ENCODE measurements at places on chromosomes 1 and 21.

DNA sequence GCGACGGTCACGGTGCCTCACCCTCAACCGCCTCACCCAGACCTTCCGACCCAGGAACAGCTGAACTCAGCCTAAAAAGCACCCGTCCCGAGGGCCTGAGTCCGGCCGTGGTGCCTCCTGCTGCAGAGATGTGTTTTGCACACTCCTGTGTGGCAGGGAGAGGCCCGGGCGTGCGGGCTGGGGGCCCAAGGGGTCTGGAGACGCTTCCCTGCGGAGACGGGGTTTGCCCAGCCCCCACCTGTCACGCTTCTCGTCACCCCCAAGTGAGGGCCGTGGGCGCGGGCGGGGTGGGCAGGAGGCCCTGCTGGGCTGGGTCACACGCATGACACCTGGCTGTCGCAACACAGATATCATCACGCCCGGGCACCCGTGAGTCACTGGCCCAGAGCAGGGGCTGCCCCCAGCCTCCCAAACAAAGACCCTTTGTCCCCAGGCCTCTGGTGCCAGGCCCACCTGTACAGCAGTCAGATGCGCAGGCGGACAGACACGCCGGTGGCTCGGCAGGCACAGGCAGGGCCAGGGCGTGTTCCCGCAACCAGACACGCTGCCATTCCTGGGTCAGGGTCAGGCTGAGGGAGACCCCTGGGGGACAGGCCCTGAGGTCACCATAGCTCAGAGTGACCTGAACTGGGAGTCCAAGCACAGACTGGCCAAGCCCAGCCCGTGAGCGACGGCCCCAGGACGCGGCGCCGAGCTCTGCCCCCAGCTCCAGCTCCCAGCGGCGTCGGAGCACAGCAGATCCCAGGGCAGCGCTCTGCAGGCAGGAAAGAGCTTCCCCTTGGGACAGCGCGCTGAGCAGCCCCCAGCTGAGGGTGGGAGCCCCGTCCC, 6.1 kb downstream of the B3GALT6 start:
- no peak for DNase-seq

DNA sequence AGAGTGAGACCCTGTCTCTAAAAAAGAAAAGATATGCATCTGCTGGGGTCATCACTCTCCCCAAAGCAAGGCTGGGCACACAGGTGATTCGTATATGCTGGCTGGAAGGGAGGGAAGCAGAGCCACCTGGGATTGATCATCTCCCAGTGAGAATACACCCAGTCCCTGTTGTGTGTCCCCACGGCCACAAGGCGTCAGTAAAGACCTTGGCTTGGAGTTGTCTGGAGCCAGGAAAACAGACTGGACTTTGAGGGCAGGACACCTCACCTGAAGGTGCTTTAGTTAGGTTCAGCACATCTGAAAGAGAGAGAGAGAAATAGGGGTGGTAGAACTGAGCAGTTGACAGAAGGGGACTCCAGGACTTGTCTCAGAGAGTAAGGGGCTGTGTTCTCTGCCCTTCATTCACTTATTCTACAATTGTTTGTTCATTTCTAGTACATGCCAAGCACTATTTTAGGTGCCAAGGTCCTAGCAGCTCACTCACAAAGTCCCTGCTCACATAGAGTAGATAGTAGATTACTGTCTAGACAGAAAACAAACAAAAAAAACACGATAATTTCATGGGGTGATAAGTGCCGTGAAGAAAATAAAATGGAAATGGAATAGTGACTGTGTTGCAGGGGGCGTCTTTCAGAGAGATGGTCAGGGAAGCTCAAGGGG, 13.5 kb downstream of the CITED4 start:
- no peak for DNase-seq

DNA sequence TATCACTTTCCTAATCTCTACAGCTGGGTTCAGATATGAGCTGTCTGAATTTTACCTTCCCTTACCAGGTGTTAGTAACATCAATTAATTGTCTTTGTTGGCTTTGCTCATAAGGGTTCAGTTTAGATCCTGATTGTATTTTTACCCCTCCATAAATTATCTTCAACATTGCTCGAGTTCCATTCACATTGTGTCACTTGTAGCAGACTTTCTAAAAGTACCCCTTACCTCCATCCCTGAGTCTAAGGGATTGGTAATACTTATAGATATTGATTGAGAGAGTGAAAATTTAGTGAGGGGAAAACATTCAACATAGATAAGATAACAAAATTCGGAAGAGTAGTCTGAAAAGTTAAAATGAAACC, 7.3 kb downstream of the RASAL2 start:
- no peak for DNase-seq

- no peak for DNase-seq
Measured at GRCh38 chr1:67724928-67725560, 40.0 kb downstream of the GADD45A start.

DNA sequence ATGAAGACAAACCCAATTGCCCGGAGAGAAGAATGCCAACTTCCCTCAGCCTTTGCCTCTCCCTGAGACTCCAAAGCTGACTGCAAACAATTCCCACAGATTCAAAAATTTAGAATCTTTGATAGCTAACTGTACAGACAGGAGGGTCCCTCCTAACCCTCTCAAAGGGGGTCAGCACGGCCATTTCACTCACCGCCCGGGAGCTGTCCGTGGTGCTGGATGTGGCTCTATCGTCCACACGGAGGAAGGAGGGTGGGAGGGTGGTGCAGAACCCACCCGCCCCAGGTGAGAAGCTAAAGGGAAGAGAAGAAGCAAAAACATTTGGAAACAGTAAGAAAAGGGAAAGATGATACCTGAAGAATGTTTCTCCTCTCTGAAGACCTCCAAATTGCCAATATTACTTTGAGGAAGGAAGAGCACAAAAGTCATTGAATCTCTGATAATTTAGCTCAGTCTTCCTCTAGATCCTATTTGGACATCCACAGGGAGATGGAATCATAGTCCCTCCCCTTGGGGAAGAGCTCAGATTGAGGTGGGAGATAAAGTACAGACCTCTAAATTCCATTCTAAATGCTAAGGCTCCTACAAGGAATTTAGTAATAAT, 45.6 kb downstream of the RHBG start:
- DNase-seq = no peak

- DNase-seq = no peak
Measured at GRCh38 chr1:64173336-64173940, 30.0 kb upstream of the UBE2U start.

DNA sequence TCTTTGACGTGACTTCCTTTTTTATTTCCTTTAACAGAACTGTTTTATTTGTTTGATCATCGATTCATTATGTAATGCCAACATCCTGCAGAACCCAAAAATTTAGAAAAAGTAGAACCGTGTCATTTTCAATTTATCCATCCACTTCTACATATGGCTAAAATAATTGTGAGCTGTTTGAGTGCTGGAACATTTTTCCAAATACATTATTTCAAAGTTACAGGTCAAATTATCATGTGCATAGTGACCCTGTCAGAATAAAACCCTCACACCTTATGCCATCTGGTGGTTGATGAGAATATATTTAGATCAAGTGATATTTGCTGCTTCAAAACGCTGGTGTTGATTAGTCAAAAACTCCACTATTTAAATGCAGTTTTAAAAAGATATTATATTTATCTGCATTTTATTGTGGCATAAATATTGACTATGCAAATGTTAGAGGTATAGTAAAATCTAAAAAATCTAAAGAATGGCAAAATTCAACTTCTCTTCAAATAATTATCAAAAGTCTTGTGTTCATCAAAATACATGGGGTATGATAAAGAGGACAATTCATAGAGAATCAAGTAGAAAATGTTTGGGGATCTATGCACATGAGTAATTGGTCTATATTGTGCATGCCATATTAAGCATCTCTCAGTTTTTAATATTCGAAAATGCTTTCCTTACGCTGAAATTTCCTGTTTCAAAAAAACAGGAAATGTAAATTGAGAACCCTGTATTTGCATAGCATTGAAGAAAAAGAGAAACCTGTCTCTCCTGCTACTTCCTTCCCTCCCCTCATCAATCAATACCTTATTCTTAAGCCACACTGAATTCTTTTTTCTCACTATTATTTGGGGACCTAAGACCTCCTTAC, 39.7 kb downstream of the UBE2U start:
- no peak for DNase-seq

GRCh38 chr1:27878039-27878438, 5.7 kb downstream of the THEMIS2 start:
- no peak for DNase-seq

GRCh38 chr1:214573386-214574318, 22.2 kb upstream of the PTPN14 start:
- no peak for DNase-seq

GRCh38 chr1:166193057-166193698, 26.4 kb upstream of the FAM78B start:
- DNase-seq = no peak

DNA sequence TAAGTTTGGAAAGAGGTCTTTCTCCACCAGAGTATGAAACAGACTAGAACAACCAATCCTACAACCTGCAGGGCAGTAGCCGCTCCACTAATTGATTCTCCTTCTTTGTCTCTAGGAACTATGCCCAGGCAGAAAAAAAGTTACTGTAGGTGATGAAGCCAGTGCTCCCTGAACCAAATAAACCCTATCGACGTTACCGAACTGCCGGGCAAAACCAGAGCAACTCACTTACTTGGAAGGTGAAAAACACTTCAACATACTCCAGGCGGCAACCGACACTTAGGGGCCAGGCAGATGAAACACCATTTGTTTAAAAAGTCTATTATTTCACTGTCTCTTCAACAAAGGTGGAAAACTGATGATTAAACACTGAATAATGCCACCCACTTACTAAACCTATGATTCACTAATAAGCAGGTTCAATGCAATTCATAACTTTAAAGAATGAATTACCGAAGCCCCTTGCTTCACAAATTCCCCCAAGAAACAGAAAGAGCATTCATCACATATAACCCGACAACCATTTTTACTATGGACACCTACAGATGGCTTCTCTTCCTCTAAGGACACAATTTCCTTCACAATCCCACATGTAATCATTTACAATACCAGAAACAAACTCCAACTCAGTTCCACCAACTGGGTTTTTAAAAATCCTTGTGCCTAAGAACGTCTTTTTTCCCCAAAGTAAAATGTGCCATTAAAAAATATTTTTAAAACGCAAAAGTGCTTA, 1.6 kb downstream of the NRIP1 start:
- DNase-seq = no peak

GRCh38 chr1:170619241-170620028, 44.5 kb upstream of the PRRX1 start:
- DNase-seq = no peak

GRCh38 chr1:152481869-152482664, 28.5 kb upstream of the LCE5A start:
- DNase-seq = no peak

- DNase-seq = no peak
Measured at GRCh38 chr1:234893725-234894630, 234.7 kb downstream of the TOMM20 start.

DNA sequence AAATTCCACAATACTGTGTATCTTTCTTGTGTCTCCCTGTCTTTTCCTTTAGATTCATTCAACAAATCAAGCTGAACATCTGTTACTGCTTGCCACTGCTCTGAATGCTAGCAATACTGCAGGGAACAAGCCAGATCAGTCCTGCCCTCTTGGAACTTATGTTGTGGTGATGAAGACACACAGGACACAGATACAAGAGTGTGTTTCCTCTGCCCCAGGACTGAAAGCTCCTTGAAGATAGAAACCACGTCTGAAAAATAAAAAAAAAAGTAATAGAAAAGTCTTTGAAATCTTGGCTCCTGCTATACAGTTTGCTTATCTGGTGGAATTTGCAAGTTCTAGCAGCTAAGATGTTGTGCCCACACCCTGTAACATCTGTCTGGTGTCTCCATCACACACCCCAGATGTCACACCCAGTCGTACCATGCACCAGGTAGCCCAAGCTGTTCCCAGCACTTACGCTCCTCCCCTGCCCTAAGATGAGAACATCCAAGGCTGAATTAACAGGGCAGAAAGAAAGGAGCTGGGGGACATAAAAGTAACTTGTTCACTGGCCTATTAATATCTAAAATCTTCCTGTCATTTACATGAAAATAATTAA, 80.2 kb upstream of the GALNT2 start:
- DNase-seq = no peak

- no peak for DNase-seq
Measured at GRCh38 chr1:183110326-183110880, 75.7 kb upstream of the LAMC2 start.

DNA sequence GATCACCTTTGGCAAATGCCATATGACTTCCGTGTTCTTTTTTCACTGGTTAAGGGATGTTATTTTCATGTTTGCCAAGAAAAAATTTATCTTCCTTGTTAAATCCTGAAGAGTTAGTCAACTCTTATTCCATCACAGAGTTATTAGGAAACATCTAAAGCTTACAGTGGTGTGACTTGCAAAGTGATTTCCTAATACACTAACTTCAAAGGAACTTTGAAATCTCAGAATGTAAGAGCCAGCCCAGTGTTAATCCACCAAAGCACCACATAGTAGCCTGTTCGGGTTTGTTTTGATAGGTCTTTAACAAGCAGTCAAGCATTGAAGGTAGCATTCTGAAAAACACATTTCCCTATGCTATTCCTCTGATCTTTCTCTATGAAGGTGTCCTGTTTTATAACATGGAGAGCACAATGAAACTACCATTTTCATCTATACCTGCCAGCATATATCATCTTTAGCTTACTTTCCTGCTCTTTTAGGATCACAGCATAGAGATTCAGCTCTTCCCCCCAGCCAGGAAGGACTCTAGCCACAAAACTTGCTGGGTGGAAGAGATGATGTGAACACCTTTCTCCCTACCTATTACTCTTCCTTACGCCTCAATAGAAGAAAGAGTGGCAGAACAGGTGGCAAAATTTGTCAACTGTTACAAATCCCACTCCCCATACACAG, 82.4 kb upstream of the MAGI3 start:
- DNase-seq = no peak

- DNase-seq = no peak
Measured at GRCh38 chr1:7650801-7651200, 120.3 kb upstream of the VAMP3 start.

DNA sequence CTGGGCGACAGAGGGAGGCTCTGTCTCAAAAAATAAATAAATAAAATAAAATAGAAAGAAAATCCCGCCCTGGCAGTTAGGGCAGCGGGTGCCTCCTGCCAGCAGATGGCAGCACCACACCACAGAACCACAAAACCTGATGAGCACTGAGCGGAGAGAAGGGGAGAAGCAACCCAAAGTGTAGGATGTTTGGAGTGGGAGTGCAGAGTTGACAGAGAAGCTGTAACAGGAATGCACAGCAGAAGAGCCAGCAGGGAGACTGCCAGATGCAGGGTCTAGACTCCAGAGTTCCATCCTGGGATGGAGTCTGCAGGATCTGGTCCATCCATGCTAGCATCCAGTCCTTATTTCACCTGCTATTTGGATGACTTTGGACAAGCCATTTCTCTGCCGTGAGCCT, 29.7 kb upstream of the KIRREL1 start:
- DNase-seq = no peak

GRCh38 chr1:200147742-200148141, 120.2 kb downstream of the NR5A2 start:
- no peak for DNase-seq

- DNase-seq = no peak
Measured at GRCh38 chr1:198186916-198187580, 30.2 kb downstream of the NEK7 start.

Data from stimulated activated CD4-positive, alpha-beta T cell treated with anti-CD3 and anti-CD28 coated beads, Interleukin-15, amount 100 ng/mL, for 1 hour (primary cell).